Calu3 (cell line): ENCODE measurements at places on chromosomes 6 and 20. TPM values are rescaled to one million over a fixed set of nuclear protein-coding genes. Genes with fewer than 3 reads are reported as not detected.

Gene RAET1L
- 1.3 and 2.3 TPM in 2 replicates for total RNA-seq

GRCh38 chr6:14321992-14322772 is 204.6 kb downstream of the CD83 start:
- H3K4me1 ChIP-seq = peaks cover 26% of the 10 kb centered on the region
- no peak overlapping the region for H3K27ac ChIP-seq
- no peak overlapping the region for H3K4me3 ChIP-seq
- peak; percentile 13 for DNase-seq

Gene GPX5
- not detected in 2 replicates for total RNA-seq

Gene MMP24
- 5.8 and 8.2 TPM in 2 replicates for total RNA-seq

DNA sequence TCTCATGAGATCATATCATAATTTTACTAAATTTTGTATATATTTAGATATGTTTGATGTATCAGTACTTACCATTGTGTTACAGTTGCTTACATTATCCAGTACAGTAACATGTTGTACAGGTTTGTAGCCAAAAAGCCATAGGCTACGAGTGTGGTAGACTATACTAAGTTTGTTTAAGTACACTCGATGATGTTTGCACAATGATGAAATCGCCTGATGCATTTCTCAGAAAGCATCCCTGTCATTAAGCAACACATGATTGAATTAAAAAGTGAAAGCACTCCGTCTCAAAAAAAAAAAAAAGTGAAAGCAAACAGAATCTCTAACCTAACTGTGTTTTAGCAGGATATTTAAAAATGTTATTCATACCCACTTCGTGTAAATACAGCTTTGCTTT is 104.9 kb upstream of the TFAP2D start:
- no peak overlapping the region for H3K27ac ChIP-seq
- no peaks in the 10 kb centered on the region for H3K27me3 ChIP-seq
- no peaks in the 10 kb centered on the region for H3K36me3 ChIP-seq
- H3K4me3 ChIP-seq = no peak overlapping the region
- DNase-seq = no peak

Gene TP53TG5
- 0.52 and 0.88 TPM in 2 replicates for total RNA-seq

DNA sequence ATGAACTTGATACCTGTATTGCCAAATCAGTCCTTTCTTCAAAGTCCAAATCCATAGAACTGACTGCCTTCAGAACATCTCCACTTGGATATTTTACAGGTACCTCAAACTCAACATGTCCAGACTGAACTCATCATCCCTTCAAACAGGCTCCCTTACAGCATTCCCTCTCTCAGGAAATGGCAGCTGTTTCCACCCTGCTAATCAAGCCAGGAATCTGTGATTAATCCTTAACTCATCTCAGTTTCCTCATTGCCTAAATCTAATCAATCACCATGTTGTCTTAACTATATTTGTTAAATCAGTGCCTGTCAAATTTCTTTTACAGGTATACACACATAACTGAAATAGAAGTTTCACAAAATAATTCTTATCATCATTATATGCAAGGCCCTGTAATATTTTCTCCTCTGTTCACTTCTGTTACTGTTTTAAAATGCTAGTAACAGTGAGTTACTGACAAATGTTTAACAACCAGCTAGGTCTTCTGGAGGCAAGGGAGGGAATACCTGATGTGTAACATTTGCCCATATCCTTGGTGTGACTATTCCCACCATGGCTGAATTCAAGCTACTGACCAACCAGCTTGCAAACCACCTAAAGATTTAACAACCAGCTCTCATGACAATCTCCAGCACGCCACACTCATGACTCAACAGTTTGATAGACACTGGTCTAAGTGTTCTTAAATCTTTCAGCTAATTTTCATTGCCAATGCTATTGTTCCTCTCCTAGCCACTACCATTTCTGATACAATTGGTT is 124.9 kb downstream of the ADAT2 start:
- H3K27me3 ChIP-seq = no peaks in the 10 kb centered on the region
- H3K36me3 ChIP-seq = no peaks in the 10 kb centered on the region
- no peak overlapping the region for H3K4me3 ChIP-seq
- no peak for DNase-seq
- H3K27ac ChIP-seq = no peak overlapping the region
